ENCODE measurements at places on chromosomes 1 and 21. TPM values are rescaled to one million over a fixed set of nuclear protein-coding genes. Genes with fewer than 3 reads are reported as not detected.

DNA sequence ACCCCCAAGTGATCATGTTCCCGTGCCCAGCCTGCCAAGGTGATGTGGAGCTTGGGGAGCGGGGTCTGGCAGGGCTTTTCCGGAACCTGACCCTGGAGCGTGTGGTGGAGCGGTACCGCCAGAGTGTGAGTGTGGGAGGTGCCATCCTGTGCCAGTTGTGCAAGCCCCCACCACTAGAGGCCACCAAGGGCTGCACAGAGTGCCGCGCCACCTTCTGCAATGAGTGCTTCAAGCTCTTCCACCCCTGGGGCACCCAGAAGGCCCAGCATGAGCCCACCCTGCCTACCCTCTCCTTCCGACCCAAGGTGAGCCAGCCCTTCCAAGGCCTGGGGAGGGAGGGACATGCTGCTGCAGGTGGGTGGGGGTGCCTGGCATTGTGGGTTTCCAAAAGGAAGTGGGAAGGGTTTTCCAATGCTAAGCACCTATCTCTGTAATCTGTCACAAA lies 2.3 kb downstream of the TRIM46 start:
- peaks cover 34% of the 10 kb centered on the region for H3K4me1 ChIP-seq
- H3K27ac ChIP-seq, result no peak overlapping the region
- H3K4me3 ChIP-seq, result no peak overlapping the region

GRCh38 chr1:204262506-204263253 lies 48.9 kb upstream of the GOLT1A start:
- H3K4me3 ChIP-seq, result no peak overlapping the region
- peaks cover 10% of the 10 kb centered on the region for H3K27me3 ChIP-seq
- H3K27ac ChIP-seq, result no peak overlapping the region
- DNase-seq, result no peak
- no peaks in the 10 kb centered on the region for H3K36me3 ChIP-seq

Gene RRAGC
- 25.0 TPM for total RNA-seq

Gene UMODL1
- not detected for total RNA-seq

Gene PADI2
- total RNA-seq, result 0.29 TPM

Measured in HFFc6 (cell line).